ENCODE measurements at places on chromosomes 2 and 18. TPM values are rescaled to one million over a fixed set of nuclear protein-coding genes. Genes with fewer than 3 reads are reported as not detected.

ELOA2 gene
- total RNA-seq: not detected

TMEM247 gene
- not detected for total RNA-seq

RAB17 gene
- total RNA-seq: not detected

MC4R gene
- total RNA-seq: 0.28 TPM
